CD4-positive, alpha-beta T cell treated with Interleukin-21 for 1 hour (primary cell): ENCODE measurements at places on chromosomes 7 and 10.

DNA sequence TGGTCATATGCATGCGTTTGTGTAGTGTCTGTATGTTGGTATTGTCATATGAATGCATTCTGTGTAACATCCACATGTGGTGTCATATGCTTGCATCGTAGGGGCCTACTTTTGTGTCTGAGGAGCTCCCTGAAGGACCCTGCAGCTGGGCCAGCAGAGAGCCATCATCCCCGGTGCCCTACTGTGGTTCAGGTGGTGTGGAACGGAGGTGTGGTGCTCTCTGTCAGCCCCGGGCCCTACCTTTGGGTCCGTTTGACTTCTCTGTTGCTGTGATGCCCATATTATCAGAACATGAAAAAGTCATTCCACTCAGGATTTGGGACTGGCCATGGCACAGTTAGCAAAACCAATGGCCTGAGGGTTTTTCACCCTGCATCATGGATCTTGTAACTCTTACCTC, 217.9 kb downstream of the ADARB2 start:
- no peak for DNase-seq

DNA sequence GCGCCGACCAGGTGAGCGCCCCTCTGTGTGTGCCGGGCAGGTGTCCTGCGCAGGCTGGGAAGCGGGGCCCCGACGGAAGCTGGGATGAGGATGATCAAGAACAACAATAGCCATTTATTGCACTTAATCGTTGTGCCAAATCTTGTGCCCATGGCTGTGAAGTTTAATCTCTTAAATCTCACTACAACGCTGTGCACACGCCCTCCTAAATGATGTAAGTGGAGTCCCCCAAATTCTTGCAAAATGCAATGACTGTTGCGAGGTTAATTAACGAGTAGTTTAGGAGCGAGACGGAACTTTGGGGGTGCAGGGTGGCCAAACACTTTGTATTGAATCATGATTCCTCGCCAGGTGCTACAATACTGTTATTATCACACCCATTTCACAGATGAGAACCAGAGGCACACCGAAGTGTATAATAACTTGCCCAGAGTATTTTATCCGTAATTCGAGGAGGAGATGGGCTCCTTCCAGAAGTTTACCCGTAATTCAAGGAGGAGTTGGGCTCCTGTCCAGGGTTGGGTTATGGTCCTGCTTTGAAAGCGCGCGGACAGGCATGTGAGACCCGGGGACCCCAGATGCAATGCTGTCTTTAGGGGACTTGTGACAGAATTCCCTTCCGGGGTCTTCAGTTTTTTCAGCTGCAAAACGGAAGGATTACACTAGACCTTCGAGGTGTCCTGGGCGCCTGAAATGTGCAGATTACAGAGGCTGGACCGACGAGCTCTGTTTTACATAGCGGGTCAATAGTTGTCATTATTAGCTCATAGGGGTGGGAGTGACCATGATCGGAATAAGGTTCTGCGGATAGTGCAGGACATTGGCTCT, 1.0 kb downstream of the FFAR4 start:
- DNase-seq: no peak

DNA sequence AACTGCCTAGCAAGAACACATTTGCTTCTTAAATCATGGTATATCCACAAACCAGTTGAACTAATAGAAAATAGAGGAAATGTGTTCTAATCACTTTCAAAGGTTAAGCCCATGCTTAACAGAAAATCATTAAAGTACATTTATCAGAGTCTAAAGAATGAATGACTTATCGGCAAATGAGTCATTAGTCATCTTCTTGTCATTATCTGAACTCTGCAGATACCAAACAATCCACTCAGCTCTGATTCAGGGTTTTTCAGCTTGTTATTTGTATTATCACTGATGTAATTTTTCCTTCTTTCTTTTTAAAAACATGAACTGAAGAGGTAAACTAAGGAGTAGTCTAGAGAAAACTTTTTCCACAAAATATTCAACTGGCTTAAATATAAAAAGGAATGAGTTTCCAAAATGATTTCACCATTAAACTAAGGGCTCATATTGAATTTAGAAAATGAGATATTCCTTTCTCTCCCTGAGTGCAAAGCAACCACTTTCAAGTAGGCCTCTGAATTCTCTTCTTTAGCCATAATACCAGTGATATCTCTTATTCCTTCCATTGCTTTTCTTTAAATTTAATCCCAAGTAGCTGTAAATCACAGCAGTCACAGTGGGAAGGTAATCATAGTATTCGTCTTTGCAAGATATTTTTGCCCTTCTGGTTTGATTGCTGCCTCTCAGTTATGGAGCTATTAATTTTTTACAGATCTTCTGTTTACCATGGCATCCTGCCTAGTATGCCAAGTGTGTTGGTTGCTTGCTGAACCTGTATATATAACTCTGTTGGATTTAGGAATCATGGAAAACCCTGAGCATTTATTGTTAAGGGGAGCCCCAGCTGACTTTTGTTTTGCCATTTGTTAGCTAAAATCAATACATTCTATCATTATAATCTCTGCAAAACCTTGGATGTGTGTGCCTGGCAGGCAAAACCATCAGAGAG, 125.1 kb downstream of the THSD7A start:
- no peak for DNase-seq

GRCh38 chr7:106276513-106276912, 8.3 kb downstream of the NAMPT start:
- no peak for DNase-seq

GRCh38 chr10:52645187-52645758, 127.3 kb downstream of the MBL2 start:
- no peak for DNase-seq

DNA sequence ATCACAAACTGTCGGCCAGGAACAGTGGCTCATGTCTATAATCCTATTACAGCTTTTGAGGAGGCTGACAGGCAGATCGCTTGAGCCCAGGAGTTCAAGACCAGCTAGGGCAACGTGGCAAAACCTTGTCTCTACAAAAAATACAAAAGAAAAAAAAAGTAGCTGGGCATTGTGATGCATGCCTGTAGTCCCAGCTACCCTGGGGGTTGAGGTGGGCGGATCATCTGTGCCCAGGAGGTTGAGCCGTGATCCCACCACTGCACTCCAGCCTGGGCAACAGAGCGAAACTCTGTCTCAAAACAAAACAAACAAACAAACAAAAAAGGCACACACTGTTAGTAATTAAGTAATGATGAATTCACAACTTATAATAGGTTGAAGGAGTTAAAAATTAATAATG, 441.5 kb upstream of the PCDH15 start:
- no peak for DNase-seq

DNA sequence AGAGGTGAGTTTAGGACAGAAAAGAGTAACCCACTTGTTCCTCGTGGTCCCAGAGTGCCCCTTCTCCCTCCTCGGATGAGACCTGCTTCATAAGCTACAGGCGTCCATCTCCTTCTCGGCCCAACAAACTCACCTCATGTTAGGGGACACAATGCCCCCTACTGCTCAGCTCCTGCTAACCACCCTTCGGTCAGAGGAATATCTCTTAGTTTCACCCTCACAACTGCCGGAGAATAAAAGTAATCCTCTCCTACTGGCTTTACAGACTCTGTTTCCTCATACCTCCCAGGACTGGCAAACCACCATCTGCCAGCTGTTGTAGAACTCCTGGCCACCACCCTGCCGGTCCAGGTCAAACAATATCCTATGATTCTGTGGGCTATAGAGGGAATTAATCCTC, 3.2 kb downstream of the AKR1B15 start:
- DNase-seq: no peak

- no peak for DNase-seq
Observed at GRCh38 chr10:101525848-101526247, 62.2 kb downstream of the POLL start.

- DNase-seq: no peak
Observed at GRCh38 chr10:68871731-68872342, 29.3 kb upstream of the DDX50 start.

DNA sequence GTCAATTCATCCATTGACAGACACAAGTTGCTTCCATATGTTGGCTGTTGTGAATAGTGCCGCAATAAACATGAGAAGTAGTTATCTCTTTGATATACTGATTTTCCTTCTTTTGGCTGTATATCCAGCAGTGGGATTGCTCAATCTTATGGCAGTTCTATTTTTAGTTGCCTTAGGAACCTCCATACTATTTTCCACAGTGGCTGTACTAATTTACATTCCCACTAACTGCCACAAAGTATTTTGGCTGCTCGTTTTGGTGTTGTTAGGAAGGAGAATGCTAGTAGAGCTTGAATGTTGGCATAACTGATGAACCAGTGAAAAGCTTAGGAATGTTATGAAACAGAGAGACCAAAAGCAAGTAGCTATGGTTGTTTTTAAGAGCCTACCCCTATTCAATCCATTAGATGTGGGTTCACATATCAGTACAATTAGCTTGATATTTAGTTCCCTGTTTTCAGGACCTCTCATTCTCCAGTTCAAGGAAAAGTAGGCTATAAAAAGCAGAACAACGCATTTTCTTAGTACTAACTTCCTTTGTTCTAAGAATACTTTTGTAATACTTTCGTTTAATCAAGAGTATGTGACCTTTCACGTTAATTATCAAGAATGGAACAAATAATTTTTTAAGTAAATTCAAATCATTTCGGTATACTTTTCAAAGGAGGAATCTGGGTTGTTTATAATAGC, 100.3 kb downstream of the FAS start:
- DNase-seq: no peak

DNA sequence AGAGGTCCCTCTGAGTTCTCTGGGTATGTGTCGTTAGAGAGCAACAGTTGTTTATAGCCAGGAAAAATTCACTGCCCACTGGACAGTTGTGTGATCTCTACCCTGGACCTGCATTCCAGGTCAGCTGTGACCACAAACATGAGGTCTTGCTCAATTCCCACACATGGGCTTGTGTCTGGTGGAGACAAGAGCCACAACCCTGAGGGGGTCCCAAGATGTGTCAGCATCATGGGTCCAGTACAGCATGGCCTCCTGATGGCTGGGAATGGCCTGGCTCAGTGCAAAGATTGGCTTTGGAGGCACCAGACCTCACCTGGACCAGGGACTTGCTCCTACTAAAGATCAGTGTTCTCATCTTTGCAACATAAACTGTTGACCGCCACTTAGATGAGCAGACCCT, 751.6 kb downstream of the GRID1 start:
- no peak for DNase-seq

DNA sequence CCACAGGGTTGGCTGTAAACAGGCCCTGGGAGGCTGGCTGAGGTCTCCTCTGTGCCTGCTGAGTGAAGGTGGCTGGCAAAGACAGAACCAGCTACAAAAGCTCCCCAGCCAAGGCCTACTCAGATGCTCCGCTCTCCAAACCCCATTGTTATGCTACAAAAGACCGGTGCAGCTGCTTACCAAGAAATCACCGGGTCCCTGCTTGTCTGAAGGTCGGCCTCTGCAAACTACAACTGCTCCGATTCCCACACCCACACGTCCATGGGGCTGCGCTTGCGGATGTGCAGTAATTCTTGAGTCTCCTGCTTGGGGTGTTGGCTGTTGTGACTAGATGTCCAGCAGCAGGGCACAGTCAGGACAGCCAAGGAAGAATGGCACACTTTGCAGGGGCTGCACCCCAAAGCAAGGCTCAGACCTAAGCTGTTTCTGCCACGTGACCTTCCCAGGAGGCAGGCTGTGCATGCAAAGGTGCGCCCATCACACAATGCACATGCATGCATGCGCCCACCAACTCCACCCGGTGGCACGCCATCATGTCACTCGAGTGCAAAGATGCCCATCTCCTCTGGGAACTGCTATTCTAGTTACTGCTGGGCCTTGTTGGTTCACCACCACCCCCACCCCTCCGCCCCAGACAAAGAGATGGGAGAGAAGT, 97.8 kb downstream of the OAT start:
- DNase-seq: no peak

DNA sequence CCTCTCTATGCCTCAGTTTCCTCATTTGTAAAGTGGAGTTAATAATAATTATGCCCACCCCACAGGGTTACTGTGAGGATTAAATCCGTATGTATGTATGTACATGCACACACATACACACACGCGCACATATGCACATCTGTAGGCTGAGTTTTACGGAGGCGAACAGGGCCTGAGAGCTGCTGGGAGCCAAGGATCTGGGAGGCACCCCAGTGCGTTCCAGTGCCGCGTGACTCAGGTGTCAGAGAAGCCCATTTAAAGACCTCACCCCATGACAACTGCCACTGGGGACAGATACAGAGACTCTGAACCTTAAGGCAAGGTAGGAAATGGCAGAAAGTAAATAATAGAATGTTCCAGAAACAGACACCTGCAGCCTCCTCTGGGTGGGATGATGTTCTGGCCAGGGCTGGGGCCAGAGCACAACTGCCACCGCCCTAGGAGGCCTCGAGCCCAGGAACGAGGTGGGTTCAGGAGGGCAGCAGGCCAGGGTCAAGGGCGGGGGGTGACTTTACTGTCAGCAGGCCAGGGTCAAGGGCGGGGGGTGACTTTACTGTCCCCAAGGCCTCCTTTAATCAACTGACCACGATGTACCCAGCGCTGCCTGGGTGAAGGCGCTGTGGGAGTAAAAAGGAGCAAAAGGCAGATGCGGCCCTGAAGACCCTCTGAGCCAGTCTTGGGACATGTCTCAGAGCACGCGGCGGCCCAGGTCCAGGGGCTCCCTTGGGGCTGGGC, 54.9 kb downstream of the PRKAG2 start:
- DNase-seq: no peak

GRCh38 chr10:116669832-116670644, 49.3 kb downstream of the PNLIPRP2 start:
- DNase-seq: no peak

DNA sequence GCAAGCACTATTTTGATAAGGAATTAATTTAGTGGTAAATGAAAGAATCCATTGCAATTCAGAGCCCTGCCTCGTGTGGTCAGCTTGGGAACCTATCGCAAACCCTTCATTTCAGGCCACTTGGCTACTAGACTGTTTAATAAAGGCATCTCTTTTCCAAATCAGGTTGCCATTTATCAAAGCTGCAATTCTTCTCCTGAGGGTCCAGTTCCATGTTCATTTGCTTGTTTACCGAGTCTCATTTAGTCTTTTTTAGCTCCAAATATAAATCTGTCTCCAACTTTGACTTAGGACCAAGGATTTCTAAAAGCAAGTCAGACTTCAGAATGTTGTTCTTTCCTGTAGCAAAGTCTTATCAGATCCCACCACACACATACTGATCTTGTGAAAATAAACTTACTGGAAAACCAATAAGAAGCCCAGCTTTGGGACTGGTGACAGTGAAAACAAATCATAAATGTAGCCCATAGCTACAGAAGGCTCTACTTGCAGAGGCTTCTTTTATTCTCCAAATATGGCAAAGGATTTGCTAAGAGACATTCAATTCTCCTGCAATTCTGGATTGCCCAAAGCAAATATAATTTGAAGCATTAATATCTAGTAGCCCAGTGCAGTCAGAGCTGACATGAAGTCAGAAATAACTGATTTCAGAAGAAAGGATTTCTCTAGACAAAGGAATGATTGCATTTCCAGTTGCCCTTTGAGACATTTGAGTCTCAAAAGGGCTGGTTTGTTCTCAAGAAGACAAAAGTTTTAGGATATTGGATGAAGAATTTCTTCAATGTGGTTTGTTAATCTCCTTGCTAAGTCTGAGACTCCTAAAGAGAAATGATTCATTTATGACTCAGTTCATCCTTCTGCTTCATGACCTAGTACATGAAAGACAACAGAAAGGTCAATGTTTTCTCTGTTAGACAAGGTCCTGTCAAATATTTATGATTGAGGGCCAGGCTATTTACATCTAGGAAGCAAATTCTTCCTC, 28.0 kb downstream of the PPP1R3C start:
- no peak for DNase-seq
